ENCODE measurements at places on chromosomes 2 and 18. TPM values are rescaled to one million over a fixed set of nuclear protein-coding genes. Genes with fewer than 3 reads are reported as not detected.
A peak's percentile ranks its signal among the peaks of the same experiment; 100 is the strongest.

DNA sequence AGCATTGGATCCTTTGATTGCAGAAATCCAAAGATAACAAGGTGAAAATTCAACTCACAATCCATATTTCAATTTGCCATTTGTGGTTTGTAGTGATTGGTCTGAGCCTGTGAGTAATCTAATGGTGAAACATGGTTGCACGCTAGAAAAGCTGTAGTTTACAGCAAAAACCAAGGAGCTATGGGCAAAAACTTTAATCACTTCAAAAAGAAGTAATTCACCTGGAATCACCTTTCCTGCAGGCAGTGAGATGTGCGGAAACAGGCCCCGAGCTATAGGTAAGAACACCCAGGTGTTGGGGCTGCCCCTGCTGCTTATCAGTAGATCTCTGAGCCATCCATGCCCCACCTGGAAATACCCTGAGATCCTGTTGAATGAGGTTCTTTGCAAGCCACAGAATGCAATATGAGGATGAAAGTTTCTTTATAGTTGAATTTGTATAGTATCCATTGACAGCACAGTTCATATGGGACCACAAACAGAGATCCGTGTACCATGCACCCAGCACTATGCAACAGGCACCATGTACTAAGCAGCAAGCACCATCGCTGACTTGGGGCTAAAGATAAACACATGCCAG, 208.2 kb downstream of the SPP2 start:
- H3K4me3 ChIP-seq = no peak overlapping the region
- H3K27ac ChIP-seq = no peak overlapping the region
- no peaks in the 10 kb centered on the region for H3K36me3 ChIP-seq
- H3K27me3 ChIP-seq = no peaks in the 10 kb centered on the region

GRCh38 chr18:12857991-12858544, 26.0 kb downstream of the PTPN2 start:
- H3K4me3 ChIP-seq = no peak overlapping the region
- no peak for DNase-seq

DNA sequence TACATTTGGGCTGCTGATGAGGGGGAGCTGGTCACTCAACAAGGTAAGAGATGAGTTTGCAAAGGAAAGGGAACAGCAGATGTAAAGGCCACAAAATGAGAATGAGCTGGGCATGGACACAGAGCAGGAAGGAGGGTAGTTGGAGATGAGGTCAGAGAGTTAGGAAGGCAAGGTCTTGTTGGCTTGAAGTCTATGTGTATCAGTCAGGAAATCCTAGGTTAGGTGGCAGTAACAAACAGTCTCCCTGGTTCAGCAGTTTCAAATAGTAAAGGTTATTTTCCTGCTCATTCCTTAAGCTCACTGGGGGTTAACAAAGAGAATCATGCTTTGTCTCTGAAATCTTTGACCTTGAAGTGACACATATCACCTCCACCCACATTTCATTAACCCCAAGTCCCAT, 58.3 kb upstream of the ARL4C start:
- H3K4me3 ChIP-seq = no peak overlapping the region
- H3K4me1 ChIP-seq = no peaks in the 10 kb centered on the region
- H3K27me3 ChIP-seq = no peaks in the 10 kb centered on the region
- DNase-seq = no peak
- no peak overlapping the region for H3K27ac ChIP-seq
- H3K36me3 ChIP-seq = no peaks in the 10 kb centered on the region

GRCh38 chr18:55607773-55608172, 19.8 kb upstream of the TCF4 start:
- no peak overlapping the region for H3K27ac ChIP-seq
- no peak overlapping the region for H3K4me3 ChIP-seq
- no peak for DNase-seq
- H3K4me1 ChIP-seq = no peaks in the 10 kb centered on the region

DNA sequence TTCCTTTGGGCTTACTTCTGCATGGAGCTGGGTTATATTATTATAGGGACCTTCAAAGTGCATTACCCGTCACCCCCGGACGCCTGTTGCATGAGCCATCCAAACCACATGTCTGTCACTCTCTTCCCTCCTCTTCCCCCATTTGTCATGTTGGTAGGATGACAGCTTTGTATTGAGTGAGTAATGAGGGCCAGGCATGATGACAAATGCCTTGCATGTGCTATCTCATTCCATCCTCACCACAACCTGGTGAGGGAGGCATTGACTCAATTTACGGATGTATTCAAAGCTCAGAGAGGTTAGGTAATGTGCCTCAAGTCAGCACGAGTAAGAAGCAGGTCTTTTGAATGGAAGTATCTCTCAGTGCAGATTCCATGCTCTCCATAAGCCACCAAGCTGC, 510.5 kb upstream of the TNP1 start:
- no peak for DNase-seq
- no peak overlapping the region for H3K4me3 ChIP-seq
- no peak overlapping the region for H3K27ac ChIP-seq

DNA sequence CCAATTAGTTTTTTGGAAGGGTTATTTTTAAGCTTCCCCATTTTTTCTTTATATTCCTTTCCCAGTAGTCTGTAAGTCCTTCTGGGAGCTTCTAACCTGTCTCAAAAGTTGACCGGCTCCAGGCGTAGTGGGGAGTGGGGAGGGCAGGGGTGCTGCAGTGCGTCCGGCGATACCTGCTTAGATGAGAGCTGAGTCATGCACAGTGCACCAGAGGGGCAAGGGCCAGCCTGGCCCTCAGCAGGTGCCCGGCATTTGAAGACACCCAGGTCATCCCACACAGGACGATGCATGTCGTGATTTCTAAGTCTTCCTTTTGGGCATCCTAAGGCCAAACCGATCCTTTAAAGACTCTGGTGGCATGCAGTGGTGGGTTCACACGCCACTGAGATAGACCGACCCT, 73.4 kb downstream of the TPO start:
- H3K27me3 ChIP-seq = no peaks in the 10 kb centered on the region
- H3K4me1 ChIP-seq = no peaks in the 10 kb centered on the region
- no peak overlapping the region for H3K27ac ChIP-seq
- no peak overlapping the region for H3K4me3 ChIP-seq
- no peak for DNase-seq
- H3K36me3 ChIP-seq = no peaks in the 10 kb centered on the region

GRCh38 chr2:153519257-153519875, 40.8 kb upstream of the RPRM start:
- H3K4me1 ChIP-seq = no peaks in the 10 kb centered on the region
- H3K27ac ChIP-seq = no peak overlapping the region
- no peaks in the 10 kb centered on the region for H3K27me3 ChIP-seq

GRCh38 chr18:30446605-30447004, 595.9 kb downstream of the DSC3 start:
- no peak overlapping the region for H3K27ac ChIP-seq
- peak; percentile 31 for DNase-seq
- no peak overlapping the region for H3K4me3 ChIP-seq
- H3K36me3 ChIP-seq = no peaks in the 10 kb centered on the region

DNA sequence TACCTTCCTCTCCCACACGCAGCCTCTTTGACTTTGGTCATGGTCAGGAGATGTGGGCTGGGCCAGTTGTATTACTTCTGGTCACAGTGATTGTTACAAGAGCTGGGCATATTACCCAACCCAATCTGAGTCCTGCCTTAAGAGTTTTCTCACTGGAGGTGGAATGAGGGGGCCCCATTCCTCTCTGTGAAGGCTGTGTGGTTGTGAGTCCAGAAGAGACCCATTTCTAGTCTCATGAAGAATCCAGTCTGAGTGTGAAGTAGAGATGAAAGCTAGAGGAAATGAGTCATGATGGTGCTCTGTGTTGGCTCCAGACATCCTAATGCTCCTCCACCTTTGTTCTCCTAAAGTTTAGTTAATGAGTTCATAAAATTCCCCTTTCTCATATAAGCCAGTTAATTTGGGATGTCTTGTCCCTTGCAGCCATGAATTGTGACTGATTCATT, 50.8 kb upstream of the RASGRP3 start:
- no peak for DNase-seq
- no peak overlapping the region for H3K27ac ChIP-seq
- no peaks in the 10 kb centered on the region for H3K4me1 ChIP-seq
- H3K4me3 ChIP-seq = no peak overlapping the region

- DNase-seq = no peak
- no peak overlapping the region for H3K27ac ChIP-seq
- H3K4me3 ChIP-seq = no peak overlapping the region
These were observed 369.9 kb downstream of the LPIN1 start for GRCh38 chr2:12116228-12116750.

GRCh38 chr2:186884587-186884986, 35.6 kb upstream of the ZSWIM2 start:
- no peak overlapping the region for H3K27ac ChIP-seq
- no peaks in the 10 kb centered on the region for H3K27me3 ChIP-seq
- no peak for DNase-seq
- no peaks in the 10 kb centered on the region for H3K4me1 ChIP-seq

GRCh38 chr2:33298233-33298632, 178.2 kb upstream of the RASGRP3 start:
- H3K4me3 ChIP-seq = no peak overlapping the region
- no peaks in the 10 kb centered on the region for H3K27me3 ChIP-seq
- no peaks in the 10 kb centered on the region for H3K36me3 ChIP-seq
- H3K27ac ChIP-seq = no peak overlapping the region

GRCh38 chr2:231926761-231927565, 767 bp upstream of the NPPC start:
- peaks cover 25% of the 10 kb centered on the region for H3K4me1 ChIP-seq
- peak overlapping the region; percentile 50 for H3K4me3 ChIP-seq
- DNase-seq = peak; percentile 42
- H3K27me3 ChIP-seq = peaks cover 74% of the 10 kb centered on the region

- no peak overlapping the region for H3K4me3 ChIP-seq
- H3K4me1 ChIP-seq = peaks cover under 1% of the 10 kb centered on the region
- H3K27me3 ChIP-seq = no peaks in the 10 kb centered on the region
- no peaks in the 10 kb centered on the region for H3K36me3 ChIP-seq
These were observed 13.1 kb downstream of the KCNIP3 start for GRCh38 chr2:95310216-95310615.

- H3K27me3 ChIP-seq = peaks cover 3% of the 10 kb centered on the region
- H3K36me3 ChIP-seq = no peaks in the 10 kb centered on the region
- no peak overlapping the region for H3K4me3 ChIP-seq
- DNase-seq = no peak
These were observed 868.0 kb downstream of the EPHA4 start for GRCh38 chr2:220704081-220704480.

GRCh38 chr18:80126797-80127196, 17.7 kb downstream of the ADNP2 start:
- H3K36me3 ChIP-seq = peaks cover 7% of the 10 kb centered on the region
- no peak overlapping the region for H3K4me3 ChIP-seq
- H3K27me3 ChIP-seq = no peaks in the 10 kb centered on the region
- H3K27ac ChIP-seq = no peak overlapping the region
- no peaks in the 10 kb centered on the region for H3K4me1 ChIP-seq

GRCh38 chr2:218091746-218092145, 22.7 kb downstream of the RUFY4 start:
- DNase-seq = peak; percentile 65
- H3K27ac ChIP-seq = no peak overlapping the region
- no peak overlapping the region for H3K4me3 ChIP-seq
- H3K36me3 ChIP-seq = no peaks in the 10 kb centered on the region

DNA sequence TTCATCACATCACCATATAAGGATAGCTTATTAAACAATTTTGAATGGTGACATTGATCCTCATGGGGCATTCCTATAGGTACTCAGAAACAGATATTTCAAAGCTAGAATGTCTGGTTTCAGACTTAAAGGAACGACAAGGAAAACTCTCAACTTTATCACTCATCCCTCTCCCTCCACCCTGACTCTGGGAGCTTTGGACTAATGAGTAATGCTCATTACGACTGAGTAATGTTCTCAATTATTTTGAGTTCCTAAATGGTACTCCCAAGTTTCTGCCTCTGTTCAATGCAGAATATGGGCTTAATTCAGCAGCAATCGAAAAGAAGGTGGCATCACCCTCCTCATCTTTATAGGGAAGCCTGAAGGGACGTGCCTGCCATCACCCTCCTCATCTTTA, 43.4 kb downstream of the RFX8 start:
- no peak overlapping the region for H3K4me3 ChIP-seq
- no peak overlapping the region for H3K27ac ChIP-seq
- no peaks in the 10 kb centered on the region for H3K4me1 ChIP-seq
- no peaks in the 10 kb centered on the region for H3K36me3 ChIP-seq

GRCh38 chr2:240127191-240127750, 8.8 kb downstream of the COPS9 start:
- H3K4me3 ChIP-seq = no peak overlapping the region
- H3K4me1 ChIP-seq = no peaks in the 10 kb centered on the region
- peaks cover 56% of the 10 kb centered on the region for H3K36me3 ChIP-seq
- no peaks in the 10 kb centered on the region for H3K27me3 ChIP-seq
- DNase-seq = no peak

DNA sequence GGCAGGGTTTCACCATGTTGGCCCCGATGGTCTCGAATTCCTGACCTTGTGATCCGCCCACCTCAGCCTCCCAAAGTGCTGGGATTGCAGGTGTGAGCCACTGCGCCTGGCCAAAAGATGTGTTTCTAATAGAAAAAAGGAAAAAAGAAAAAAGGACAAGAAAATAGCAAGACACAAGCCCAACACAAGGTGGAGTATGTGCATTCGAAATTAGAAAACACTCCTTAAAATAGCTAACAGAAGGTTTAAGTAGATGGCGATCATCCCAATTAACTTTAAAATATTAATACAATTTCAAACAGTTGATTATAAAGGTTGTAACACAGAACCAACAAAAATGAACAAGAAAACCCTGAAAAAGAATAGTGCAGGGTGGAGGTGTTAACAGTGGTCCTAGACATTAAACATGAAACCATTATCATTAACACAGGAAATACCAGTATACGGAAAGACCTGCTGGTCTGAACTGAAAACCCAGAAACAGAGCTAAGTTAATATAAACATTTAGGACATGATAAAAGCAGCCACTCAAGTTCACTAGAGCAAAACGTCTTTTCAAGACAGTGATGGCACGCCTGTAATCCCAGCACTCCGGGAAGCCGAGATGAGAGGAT, 57.9 kb downstream of the HDLBP start:
- no peaks in the 10 kb centered on the region for H3K27me3 ChIP-seq
- DNase-seq = no peak
- H3K4me1 ChIP-seq = peaks cover 9% of the 10 kb centered on the region
- H3K36me3 ChIP-seq = peaks cover 99% of the 10 kb centered on the region

DNA sequence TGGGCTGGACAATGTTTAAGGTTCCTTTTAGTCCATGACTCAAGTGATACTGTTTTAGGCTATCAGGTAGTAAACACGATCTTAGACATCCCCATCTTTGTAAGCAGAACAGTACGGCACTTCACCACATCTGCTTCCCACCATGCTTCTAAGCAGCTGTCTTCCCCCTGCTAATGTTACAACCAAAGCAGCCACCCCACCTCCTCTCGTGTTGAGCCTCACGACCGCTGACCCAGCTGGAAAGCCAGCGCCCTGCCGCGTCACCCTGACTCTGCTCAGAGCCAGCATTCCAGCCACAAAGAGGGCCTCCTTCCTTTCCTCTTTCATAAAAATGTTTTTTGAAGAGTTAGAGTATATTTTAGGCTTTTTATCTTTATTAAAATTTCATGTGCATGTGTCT, 9.4 kb downstream of the MTERF4 start:
- H3K27me3 ChIP-seq = no peaks in the 10 kb centered on the region
- peaks cover 100% of the 10 kb centered on the region for H3K36me3 ChIP-seq
- no peak overlapping the region for H3K27ac ChIP-seq

SERPINB12 gene
- total RNA-seq = not detected

SLC19A3 gene
- 40.7 TPM for total RNA-seq

MRPL19 gene
- total RNA-seq = 39.8 TPM

ALLC gene
- total RNA-seq = not detected

LBX2 gene
- 1.5 TPM for total RNA-seq

KCNJ13 gene
- total RNA-seq = not detected

EVA1A gene
- total RNA-seq = 31.7 TPM

Data from lower lobe of right lung (tissue), 2 donors.